Left forelimb (tissue), 1 donor: ENCODE measurements at places on chromosomes 6 and 20.

DNA sequence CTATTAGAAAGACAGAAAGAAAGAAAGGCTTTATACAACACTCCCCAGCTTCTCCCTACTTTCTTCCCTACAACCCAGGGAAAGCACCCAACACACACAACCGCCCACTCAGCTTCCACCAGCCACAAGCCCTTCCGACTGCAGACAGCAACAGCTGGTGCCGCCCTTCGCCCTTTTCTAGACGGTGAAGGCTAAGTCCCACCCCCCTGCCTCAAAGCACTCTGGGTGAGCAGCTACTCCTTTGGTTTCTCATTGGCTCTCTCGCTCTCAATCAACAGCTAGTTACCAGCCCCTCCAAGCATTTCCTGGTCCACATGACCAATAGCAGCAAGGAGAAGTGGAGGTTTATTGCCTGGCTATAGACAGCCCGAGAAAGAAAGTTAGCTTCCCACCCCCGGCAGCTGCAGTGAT is 230.1 kb upstream of the MOCS1 start:
- no peak for DNase-seq

GRCh38 chr6:160999516-160999915 is 7.9 kb downstream of the MAP3K4 start:
- no peak for DNase-seq

DNA sequence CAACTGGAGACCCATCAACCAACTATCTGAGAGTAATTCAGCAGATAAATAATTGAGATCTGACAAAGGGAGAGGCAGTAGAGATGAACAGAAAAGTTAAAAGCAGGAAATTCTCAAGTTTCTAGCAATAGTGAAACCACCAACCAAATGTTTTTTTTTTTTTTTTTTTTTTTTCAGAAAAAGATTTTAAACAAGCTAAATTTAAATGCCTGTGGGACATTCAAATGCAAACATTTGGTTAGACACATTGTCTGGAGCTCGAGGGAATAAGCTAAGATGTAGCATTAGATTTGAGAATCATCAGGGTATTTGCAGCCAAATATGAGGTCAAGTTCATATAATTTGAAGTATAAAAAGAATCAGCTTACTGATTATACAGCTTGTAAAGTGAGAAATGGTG is 16.4 kb downstream of the RANBP9 start:
- DNase-seq = no peak

DNA sequence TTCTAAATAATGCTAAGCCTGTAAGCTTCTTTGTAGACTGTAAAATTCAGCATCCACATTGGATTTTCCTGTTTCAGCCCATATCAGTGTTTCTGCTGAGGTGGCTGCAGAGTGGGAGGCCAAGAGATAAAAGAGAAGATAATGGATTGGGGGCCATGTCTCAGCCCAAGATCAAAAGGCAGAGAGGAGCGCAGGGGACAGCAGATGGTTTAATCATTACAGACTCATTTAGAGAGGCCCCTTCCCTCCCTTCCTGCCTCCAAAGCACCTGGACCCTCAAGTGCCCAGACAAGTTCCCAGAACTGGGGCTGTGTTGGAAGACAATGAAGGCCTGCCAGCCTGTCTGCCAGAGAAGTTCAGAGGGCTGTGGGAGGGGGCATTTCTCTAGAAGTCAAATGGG is 20.4 kb upstream of the CTNNBL1 start:
- DNase-seq = no peak

DNA sequence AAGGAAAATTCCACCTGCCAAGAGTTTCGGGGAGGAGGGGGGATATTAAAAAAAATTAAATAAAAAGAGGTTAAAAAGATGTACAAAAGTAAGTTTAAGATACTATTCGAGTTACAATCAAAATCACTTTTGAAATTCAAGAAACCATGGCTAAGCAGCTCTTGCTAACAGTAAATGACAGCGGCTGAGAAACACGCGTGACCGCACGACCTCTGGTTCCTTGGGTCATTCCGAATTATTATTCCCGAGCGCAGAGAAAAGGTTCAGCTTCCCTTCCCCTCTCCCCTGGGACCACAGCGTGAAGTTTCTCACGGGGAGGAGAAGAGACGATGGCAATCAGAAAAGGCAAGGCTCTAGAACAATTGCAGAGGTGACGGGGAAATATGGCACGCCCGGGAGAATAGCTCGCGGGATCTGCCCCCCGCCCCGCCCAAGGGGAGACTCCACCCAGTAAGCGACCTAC is 496 bp downstream of the TMEM242 start:
- no peak for DNase-seq

DNA sequence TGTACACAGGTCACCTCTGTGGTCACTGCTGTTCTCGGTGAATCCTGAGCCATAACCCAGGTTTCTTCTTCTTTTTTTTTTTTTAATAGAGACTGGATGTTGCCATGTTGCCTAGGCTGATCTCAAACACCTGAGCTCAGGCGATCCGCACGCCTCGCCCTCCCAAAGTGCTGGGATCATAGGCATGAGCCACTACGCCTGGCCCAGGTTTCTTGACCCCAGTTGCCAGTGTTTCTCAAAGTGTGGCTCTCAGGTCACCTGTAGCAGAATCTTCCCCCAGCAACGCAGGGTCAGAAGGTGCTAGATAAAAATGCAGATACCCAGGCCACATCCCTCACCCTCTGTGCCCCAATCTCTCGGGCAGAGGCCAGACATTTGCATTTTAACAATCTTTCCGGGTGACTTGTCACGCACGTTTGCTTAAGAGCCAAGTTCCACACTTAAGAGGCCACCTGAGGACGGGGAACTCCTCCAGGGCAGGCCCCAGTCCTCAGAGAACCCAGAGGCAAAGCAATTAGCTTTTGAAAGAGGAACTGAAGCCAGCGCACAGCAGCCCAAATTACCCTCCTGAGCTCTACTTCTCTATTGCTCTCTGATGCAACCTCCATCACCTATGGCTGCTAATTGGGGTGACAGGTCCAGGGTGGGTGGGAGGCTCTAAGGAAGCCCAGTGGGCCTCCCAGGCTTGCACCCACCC is 81.8 kb downstream of the NFATC2 start:
- no peak for DNase-seq
